ENCODE measurements at places on chromosomes 2 and 18. TPM values are rescaled to one million over a fixed set of nuclear protein-coding genes. Genes with fewer than 3 reads are reported as not detected.

The ADI1 gene
- total RNA-seq = 38.1 TPM

The PDE6D gene
- total RNA-seq = 14.1 TPM

The CD207 gene
- under 0.01 TPM for total RNA-seq

The COL3A1 gene
- total RNA-seq = 6,920 TPM
